ENCODE measurements at places on chromosomes 6 and 20. TPM values are rescaled to one million over a fixed set of nuclear protein-coding genes. Genes with fewer than 3 reads are reported as not detected.

- DNase-seq = no peak
Measured at GRCh38 chr6:25971187-25971821, 8.7 kb downstream of the TRIM38 start.

DNA sequence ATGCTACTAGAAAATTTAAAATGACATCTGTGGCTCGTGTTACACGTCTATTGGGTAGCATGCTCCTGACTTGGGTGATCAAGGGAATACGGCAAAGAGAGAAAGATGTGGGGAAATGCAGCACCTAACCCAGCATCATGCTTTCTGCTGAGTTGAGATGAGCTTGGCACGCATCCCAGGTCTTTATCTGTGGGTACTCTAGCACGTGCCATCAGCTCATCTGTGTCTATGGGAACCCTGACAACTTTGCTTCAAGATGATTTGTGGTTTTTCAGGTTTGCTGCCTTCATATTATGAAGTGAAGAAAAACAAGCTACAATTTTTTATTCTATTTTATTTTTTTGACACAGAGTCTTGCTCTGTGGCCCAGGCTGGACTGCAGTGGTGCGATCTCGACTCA, 21.0 kb downstream of the RNASET2 start:
- DNase-seq = no peak

DNA sequence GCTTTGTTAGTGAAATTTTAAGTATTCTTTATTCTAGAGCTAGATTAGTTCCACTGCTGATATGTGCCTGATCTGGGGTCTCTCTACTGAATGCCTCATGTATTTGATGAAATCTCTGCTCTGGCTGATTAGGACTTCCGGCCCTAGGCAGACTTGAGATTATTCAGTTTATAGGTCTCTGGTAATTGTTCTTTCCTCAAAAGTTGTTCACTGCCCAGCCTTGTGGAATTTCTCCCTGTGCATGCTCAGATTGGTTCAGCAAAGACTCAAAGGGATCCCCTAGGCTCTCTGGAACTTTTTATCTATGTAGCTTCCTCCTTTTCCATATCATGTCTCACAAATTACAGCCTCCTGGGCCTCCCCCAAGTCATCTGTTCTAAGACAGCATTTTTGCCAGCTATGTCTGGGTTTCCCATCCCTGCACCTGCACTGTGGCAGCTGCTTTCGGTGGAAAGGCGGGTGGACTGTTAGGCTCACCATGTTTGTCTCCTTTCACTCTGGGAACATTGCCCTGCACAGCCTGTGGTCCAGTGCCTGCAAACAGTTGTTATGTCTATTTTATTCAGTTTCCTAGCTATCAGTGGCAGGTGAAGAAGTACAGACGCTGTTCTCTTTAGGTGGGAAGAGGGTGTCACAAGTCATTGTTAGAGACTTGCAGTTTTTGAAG, 73.7 kb downstream of the RPP40 start:
- no peak for DNase-seq

DNA sequence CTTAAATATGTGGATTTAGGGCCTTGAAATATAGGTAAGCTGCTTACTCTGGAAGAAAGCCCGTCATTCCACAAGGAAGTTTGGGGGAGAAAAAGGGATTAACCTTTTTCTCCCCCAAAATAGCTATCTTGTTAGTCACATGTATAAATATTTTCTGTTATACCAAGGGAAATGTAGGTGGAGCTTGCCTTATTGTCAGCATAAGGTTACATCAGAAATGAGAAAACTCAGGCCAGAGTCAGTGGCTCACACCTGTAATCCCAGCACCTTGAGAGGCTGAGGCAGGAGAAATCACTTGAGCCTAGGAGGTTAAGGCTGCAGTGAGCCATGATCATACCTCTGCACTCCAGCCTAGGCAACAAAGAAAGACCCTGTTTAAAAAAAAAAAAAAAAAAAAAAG, 129.9 kb downstream of the LRFN2 start:
- no peak for DNase-seq

DNA sequence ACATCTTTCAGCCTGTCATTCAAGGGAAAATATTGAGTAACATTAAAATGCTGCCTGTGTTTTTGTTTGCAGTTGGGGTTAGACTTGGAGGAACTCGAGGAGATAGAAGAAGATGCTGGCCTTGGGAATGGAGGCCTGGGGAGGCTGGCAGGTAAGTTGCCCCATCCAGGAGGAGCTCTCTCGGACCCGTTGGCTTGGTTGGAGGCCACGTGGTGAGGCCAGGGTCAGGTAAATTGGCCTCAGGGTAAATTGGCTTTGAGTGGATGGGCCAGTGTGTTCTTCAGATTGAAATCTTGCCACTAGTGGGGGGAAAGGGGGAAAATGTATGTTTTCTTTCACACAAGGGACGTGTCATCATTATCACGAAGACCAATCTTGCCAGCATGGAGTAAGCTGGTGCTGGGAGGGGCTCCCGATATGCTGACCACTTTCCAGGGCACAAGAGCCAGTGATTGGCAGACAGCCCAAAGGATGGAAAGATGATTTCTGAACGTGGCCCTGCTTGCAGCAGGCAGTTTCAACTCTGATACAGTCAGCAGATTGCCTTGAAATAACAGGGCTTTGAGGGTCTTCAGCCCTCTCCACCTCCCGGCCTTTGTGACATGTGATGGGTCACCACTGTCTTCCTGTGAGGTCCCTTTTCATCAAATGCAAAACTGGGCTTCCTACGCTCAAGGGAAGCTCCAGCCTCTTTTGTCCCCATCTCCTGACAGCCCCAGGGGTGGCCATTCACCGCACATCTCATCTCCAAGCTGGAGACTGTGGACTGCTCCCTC, 21.4 kb downstream of the PYGB start:
- DNase-seq = no peak

- no peak for DNase-seq
Measured at GRCh38 chr20:48606172-48606840, 221.5 kb downstream of the PREX1 start.

- no peak for DNase-seq
Measured at GRCh38 chr20:57383447-57384347, 7.5 kb upstream of the RBM38 start.

- DNase-seq = no peak
Measured at GRCh38 chr6:143517447-143517773, 5.9 kb upstream of the FUCA2 start.

GRCh38 chr20:49272654-49273053, 5.2 kb downstream of the ZNFX1 start:
- DNase-seq = no peak

DNA sequence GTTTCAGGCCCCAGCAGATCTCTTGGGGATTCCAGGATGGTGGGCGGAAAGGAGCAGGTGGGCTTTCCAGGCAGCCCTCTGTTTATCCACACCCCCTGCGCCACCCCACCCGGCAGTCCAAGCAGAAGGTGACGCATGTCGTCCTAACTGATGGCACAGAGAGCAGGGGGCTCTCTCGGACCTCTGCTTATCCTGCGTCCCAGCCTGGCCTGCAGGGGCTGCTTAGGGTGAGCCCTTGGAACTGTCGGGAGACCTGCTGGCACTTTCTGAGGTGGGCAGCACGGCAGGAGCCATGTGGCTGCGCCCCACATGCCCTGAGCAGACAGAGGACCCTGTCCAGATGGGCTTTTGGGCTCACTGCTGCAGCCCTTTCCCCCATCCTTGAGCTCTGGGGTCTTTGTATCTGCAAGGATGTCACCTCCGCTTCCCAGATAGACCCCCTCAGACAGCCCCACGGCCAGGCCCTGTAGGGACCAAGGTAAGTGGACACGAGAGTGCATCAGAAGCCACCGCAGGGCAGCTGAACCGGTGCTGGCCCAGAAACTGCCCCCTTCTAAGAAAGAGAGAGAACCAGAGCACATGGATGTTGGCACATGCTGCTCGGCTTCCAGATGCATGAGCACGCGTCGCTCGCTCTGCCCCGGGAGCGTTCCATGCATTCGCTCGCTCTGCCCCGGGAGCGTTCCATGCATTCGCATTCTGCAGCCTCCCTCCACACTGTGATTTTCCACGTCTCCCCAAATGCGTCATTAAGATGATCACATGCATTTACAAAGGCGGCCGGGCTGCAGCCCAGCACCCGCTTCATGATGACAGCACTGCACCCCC, 246.7 kb downstream of the TAF4 start:
- DNase-seq = no peak

DNA sequence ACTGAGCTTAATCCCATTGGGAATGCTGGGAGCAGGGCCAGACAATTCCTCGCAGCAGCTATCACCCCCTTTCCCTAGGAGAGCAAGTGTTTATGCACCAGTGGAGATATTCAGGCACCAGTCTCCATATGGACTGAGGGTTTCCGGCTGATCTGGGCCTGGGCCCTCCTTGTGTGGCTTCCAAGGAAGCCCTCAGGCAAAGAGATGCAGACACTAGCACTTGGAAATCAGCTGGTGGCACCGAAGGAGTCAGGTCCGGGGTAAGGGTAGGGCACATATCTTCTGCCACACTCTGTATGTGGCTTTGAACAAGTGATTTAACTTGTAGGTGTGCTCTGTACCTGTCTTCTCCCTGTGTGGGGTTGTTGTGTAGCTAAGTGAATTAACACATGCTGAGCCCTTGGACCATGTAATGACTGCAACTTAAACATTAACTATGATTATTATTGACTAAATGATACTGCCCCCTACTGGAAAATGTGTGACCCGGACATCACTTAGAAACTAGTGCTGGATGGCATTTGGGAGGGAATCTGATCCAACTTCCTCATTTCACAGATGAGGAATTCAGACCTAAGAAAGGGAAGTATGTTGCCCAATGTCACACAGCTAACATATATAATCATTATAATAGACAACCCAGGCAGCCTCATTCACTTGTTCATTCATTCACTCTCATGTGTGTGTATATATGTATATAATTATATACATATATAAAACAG, 19.3 kb upstream of the WFDC2 start:
- DNase-seq = peak; percentile 76

- DNase-seq = no peak
Measured at GRCh38 chr20:46709055-46709458, 392 bp upstream of the SLC2A10 start.

DNA sequence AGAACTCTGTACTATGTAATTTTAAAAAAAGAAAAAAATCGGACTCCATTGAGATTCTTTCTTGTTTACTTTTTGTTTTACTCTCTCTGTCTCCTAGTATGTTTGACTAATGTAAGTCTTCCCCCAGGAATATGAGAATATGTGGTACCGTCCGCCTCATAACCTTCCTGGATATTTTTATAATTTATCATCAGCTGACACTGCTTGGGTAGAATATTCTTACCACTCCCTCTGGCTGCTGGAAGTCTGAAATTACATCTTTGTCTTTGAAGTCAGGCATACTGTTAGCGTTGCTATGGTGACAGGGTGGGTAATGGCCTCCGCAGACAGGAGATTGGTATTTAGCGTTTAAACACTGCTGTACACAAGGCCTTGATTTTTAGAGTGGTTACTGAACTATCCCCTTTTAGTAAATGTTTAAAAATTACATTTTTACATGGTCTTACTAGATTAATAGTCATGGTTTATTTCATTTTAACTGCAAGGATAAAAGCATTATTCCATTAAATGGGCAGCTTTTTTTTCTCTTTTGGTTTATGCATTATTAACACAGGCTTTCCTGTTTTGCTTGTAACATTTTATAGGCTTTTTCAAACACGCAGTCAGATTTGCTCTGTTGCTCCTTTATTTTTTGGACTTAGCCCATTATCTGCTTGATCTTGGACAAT, 176.4 kb downstream of the ARID1B start:
- DNase-seq = peak; percentile 81

DNA sequence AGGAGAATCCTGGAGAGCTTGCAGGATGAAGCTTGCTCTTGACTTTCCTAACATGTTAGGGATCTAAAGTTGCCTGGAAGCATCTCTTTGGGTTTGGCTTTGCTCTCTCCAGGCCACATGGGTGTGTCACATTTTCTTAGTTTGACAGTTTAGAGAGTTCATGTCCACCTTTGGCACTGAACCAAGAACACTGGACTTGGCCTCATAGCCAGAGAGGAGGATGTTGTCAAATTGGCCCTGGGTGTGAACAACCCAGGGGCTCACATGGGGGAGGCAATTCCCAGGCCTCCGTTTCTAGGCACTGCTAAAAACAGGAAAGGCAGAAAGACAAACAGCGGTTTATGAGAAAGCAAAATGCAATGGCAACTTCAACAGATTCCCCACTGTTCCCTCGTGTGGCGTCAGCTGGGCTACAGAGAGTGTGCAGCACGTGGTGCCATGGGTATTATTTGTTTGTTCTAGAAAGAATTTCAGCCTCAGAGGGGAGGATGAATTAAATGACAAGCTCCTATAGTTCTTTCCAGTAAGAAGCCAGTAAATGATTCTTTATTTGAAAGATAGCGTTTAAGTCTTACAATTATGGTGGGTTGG, 93.9 kb downstream of the CLIC5 start:
- DNase-seq = no peak

GRCh38 chr6:22028403-22029090, 268.3 kb downstream of the PRL start:
- DNase-seq = no peak

DNA sequence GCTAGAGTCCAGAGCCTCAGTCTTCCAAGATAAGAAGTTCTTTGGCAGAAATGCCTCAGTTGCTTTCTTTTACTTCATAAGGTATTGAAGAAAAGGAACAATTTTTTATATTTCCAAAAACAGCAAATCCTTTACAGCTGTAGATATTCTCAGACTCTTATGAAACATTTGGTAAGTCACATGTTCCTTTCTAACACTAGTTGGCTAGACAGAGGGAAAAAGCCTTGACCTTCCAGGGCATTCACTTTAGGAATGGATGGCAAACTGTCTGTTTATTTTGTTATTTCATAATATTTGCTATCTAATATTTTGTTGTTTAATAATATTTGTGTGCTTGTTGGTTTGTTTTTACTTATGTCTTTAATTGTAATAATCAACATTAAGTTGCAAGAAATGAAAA, 140.8 kb downstream of the PTPRK start:
- DNase-seq = no peak

- DNase-seq = peak; percentile 51
Measured at GRCh38 chr6:129717277-129717676, 7.3 kb upstream of the ARHGAP18 start.

DNA sequence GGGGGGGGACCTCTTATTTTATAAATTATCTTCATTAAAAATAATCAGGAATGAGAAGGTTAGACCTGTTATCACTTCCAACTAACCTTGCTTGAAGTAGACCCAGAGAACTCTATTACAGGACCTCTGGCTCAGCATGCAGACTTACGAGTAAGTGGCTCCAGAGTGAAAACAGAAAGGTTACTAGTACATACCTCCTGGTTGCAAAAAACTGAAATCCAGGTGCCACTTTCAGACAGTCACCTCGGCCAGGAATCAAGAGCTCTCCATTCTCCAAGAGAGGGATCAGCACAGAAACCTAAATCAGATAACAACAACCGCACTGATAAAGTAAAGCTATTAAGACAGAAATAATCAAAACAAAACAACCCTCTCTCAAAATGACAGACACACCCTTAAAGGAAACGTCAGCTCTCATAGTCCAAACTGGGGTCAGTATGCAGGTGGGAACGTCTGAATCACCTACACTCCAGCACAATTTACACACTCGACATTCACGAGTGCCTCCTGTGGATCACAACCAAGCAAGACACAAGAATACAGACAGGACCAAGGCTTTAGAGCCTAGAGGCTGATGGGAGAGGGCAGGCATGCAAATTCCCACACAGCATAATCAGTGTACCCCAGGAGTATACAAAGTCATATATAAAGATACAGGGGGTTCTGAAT, 31.8 kb downstream of the MDN1 start:
- no peak for DNase-seq

Gene GNAS-AS1
- 0.64 TPM for total RNA-seq

Gene CST5
- total RNA-seq = not detected

Gene DUSP15
- total RNA-seq = not detected

Gene PRR3
- 38.2 TPM for total RNA-seq

Gene ITPR3
- 45.5 TPM for total RNA-seq

Gene RBM24
- total RNA-seq = not detected

Gene OLIG3
- not detected for total RNA-seq
